ENCODE measurements at places on chromosomes 6 and 20.

GRCh38 chr20:5770231-5770986, 20.2 kb downstream of the SHLD1 start:
- no peak for DNase-seq

DNA sequence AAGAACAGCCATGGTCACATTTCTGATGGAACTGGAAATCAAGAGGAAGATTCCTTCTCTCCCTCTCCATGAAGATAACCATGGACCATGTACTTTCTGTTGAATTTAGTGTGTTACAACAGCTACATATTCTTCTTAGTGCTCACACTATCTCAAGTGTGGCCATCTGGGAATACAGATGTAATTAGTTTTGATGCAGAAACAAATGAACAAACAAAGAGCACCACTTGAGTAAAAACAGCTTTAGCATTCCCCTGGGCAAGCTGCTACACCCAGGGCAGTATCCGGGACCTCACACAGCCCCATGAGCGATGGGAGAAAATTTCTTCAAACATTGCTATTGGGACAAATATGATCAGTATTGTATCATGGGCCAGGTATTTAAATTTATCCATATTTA, 75.2 kb downstream of the RAMACL start:
- no peak for DNase-seq

DNA sequence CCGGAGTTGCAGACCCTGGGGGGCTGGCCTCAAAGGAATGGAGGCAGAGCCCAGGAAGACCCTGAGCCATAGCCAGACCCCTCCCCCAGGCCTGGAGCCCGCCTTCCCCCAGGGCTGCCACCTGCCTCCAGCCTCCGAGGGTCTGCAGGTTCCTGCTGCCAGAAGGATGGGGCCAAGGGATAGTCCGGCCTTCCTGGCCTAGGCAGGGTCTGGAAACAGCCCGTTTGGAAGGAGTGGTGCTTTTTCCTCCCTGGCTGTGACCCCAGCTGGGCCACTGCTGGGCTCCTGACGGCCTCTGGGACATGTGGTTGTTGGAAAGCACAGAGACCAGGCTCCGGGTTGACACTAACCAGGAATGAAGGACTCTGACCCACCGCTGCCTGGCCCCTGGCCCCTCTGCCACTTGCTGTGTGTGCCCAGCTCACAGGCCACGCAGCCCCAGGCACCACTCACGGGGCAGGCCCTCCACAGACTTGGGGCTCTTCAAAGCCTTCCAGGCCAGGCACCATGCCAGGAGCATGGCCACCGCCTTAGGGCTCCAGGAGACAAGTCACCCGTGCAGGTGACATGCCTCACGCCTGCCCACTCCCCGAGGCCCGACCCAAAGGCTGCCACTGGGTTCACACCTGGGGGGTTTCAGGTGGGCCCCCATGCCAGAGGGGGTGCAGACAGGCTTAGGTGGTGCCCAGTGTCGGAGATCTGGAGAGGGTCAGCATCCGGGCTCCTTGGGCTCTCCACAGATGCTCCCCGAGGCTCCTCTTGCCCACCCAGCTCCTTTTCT, 3.9 kb upstream of the LAMA5 start:
- DNase-seq, result no peak

- DNase-seq, result no peak
Observed at GRCh38 chr6:8275667-8276066, 159.7 kb downstream of the SLC35B3 start.

- DNase-seq, result no peak
Observed at GRCh38 chr6:140590641-140591040, 1216.2 kb upstream of the CITED2 start.

- no peak for DNase-seq
Observed at GRCh38 chr6:71334768-71335167, 46.2 kb downstream of the OGFRL1 start.

DNA sequence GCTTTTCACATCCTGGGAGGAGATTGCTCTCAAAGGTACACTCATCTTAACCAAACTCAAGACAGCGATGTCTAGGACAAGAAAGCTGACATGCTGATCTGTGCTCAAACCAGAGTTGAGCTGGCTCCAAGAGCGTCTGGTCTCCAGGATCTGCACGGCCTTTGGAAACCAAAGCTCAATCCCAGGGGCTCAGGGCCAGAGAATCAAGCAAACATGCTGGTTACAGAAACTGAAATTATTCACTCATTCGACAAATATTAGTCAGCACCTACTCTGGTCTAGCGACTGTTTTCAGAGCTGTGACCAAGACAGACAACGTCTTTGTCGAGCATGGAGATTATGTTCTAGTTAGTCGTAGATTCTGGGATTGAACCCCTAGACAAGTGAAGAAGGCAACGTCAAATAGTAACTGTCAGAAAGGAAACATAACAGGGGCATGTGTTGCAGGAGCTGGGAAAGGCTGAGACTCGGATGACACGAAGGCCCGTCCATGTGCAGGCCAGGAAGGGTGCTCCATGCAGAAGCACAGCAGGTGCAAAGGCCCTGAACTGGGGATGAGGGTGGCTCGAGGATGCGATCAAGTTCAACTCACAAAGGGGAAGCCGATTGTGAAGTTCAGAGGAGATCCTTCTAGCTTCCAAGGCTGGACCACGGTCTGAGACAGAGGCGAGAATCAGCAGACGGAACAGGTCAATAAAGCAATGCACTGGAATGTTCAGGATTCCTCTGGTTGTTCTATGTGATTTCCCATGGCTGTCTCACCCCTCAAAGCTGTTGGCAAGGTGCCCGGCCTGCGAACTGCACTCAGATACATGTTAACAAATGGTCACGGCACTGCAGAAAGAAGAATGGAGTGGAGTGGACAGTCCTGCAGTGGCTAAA, 12.5 kb upstream of the PCK1 start:
- no peak for DNase-seq

GRCh38 chr6:37487591-37488380, 11.9 kb downstream of the CCDC167 start:
- no peak for DNase-seq

DNA sequence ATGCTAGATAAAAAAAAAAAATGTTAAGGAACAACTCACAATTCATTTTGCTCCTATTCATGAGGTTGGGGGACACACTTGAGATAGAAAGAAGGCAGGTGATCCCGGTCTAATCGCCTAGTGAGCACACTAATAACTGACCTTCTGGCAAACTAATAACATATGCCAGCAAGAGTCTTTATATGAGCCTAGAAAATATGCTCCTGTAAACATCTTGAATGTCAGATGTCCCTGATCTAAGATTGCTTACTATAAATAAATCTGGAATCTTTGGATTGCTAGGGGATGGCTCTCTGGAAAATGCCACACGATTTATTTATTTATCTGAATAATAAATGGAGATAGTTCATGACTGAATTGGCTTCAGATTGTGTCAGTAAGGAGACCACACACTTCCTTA, 821.9 kb downstream of the GRIK2 start:
- DNase-seq, result no peak

- DNase-seq, result no peak
Observed at GRCh38 chr6:135087803-135088202, 33.2 kb upstream of the HBS1L start.

- DNase-seq, result no peak
Observed at GRCh38 chr6:43698584-43699349, 11.2 kb upstream of the MRPS18A start.

Measured in activated CD4-positive, alpha-beta T cell treated with anti-CD3 and anti-CD28 coated beads for 1 hour (primary cell).